ENCODE measurements at places on chromosomes 7 and 10.
A peak's percentile ranks its signal among the peaks of the same experiment; 100 is the strongest.

- no peak for DNase-seq
Observed at GRCh38 chr7:101553018-101553770, 75.9 kb downstream of the MYL10 start.

DNA sequence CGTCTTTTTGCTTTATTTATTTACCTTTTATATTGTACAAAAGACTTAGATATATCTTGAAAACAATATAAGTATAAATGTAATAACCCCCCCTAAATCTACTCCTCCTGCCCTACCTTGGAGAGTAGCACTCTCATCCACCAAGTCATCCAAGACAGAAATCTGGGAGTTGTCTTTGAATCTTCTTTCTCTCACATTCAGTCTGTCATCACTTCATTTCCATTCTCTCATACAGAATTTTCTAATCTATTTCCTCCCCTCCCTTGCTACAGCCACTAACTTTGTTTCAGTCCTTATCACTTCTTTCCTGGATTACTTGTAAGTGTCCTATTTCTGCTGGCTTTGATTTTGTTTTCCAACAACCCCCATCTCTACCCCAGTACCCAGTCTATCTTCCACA is 170.6 kb downstream of the SEMA3D start:
- DNase-seq, result no peak

DNA sequence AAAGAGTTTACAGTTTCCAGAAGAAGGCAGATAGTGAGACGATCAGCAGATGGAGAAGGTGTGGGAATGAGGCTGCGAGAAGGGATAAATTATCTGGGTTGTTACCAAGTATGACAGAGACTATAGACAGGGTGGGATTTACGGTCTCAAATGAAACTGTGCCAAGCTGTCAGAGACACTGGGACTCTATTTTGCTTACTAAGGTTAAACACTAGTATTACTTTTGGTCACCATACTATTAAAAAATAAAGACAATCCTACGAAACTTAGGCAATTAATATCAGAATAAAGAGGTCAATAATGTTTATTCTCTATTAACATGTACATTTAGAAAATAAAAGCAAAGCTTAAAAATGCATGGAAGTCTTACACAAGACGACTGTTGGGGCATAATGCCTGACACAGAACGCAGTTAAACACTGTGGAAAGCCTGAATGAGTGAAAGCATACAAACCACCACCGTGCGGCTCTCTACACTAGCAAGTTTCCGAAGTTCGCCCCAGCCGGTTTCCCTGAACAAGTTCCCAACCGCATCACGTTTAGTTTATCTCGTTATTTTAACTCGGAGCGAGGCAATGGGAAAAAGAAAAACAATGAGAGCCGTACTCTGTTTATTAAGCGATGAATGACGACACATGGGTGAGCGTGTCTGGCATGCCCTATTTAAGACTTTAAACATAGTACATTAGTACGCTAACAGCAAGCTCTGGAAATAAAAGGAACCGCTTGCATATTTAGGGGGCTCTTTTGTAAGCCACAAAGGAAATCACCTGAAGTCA is 909 bp upstream of the CC2D2B start:
- peak; percentile 24 for DNase-seq

DNA sequence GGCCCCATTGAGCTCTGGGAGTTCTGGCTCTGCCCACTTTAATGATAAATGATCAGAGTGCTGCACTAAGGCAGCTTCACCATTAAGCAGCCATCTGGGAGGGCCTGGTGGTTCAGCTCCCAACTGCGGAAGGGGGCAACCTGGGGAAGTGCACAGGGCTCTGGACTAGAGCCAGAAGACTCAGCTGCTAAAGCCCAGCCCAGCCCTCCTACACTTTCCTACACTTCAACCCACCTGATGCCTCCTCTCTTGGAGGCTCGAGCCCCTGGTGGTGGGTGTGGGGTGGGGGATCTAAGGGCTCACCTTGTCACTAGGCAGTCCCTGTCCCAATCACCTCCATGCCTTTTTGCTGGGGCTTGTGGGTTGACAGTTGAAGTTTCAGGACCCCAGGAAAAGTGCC is 60.6 kb upstream of the ANTXRL start:
- DNase-seq, result no peak

GRCh38 chr7:156897673-156898072 is 4.7 kb upstream of the LMBR1 start:
- DNase-seq, result peak; percentile 27

GRCh38 chr10:113272511-113272910 is 280.3 kb upstream of the HABP2 start:
- DNase-seq, result no peak

GRCh38 chr7:122460936-122461335 is 156.4 kb upstream of the FEZF1 start:
- no peak for DNase-seq

DNA sequence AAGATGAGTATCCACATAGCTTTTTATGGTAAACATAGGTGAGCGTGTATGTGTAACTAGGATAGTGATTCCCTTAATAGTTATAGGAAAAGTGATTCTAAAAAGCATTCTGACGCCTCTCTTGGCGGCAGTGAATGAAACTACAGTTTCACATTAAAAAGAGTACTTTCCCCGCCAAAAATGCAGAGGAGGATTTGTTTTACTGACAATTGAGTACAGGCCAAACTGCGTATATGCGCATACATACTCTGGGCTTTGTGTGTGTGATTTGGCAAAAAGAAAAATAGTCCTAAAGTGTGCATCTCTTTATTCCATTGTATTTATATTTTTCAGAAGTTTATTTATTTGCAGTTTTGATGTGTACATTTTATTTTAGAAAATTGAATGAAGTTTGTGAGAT is 10.3 kb downstream of the CUL1 start:
- DNase-seq, result no peak

Measured in retinal pigment epithelial cell (primary cell).